ENCODE measurements at places on chromosomes 11 and 22.

GRCh38 chr11:41309716-41310115 is 149.7 kb downstream of the LRRC4C start:
- DNase-seq, result no peak

DNA sequence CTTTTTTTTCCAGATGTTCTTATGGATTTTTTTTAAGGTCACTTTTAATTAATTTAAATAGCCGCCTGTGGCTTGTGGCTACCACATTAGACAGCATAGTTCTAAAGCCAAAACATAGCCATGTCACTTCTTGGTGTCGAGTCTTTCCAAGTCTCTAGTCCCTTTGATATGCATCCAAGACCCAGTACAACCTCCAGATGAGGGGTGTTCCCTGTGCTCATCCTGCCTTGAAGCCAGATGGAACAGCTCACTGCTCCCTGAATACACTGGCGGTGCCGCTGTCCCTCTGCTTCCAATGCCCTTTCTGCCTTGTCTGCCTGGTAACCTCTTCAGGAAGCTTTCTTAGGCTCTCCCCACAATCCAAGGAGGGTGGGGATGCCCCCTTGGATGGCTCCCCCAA is 338.0 kb downstream of the TENM4 start:
- DNase-seq, result no peak

- DNase-seq, result no peak
Measured at GRCh38 chr11:40924915-40925314, 534.5 kb downstream of the LRRC4C start.

GRCh38 chr11:11262171-11262920 is 90.7 kb downstream of the CSNK2A3 start:
- DNase-seq, result no peak

DNA sequence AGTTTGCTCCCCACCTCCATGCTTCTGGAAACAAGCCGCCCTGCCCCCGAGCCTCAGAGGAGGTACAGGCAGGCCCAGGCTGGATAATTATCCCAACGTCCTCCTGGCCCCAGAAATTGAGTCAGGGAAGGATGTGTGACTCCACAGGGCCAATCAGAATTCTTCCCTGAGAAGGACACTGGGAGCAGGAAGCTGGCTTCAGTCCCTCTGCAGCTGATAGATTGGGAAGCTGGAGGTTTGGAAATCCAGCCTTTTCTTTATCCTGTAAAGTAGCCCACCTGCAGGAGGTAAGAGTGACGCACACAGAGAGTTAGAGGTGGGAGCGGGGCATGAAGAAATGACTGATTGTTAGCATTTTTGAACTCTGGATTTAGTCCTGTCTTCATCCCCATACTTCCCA is 97.5 kb upstream of the CD82 start:
- DNase-seq, result no peak

DNA sequence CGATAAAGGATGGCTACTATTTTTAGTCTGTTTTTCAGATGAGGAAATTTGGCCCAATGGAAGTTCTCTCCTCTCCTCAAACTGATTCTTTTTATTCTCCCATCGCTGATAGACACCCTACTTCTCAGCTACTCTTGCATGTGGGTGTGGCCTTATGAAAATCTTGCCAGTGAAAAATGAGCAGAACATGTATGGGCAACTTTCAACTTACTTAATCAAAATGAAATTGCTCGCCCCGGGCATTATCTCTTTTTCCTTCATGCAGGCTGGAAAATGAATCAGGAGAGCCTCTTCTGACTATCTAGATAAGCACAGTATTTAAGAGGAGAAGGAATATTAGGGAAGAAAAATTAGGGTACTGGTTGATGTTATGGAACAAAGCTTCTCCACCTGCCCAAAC is 2354.7 kb upstream of the RAG2 start:
- no peak for DNase-seq

DNA sequence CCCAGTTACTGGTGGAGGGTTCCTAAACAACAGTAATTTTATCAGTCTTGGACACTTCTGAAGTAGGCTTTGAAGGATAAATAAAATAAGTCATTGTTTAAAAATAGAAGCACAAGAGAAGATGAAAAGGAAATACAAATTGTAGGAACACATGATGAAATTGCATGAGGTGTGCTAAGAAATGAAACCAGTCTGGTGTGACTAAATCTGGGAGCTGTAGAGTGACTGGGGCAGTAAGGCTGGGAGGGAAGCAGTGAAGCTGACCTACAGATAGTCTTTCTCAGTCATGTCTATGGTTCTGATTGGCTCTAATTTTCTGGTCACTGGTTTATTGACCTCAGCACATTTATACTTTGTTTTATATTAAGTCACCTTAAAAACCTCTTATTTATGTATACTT is 139.1 kb downstream of the SLC17A6 start:
- DNase-seq, result no peak

DNA sequence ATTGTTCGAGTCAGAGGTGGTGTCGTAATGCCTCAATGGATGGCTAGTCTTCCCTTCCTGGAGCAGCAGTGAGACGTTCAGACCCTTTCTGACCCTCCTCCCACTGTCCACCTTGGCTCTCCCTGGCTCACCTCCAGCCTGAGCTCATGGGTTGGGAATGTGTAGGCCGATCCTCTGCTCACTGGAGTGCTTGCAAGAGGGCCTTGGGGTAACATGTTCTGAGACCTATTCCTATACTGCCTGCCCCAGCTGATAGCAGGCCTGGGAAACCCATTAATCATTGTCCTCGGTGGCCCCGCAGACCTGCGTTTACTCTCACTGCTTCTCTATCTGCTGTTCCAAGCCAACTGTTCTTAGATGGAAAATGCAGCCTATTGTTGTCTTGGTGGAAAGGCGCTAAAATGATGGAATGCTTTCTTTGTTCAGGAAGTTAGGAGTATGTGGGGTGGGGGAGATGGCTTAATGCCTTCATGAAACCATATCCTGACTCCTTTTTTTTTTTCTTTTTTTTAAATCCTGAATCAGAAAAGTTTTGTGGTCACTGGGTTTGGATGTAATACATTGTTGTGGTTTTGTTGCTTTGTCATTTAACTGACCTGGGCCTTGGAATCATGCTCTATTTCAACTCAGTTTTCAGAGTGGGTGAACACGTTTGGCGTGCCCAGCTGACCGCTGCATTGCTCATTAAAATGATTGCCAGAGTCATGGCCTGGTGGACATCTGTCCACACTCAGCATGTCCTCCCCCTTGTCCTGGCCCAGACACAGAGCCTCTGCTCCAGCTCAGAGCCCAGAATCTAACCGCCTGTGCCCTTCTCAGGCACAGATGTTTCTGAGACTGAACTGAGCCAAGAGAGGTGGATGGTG is 72.5 kb downstream of the MICAL2 start:
- DNase-seq, result no peak

DNA sequence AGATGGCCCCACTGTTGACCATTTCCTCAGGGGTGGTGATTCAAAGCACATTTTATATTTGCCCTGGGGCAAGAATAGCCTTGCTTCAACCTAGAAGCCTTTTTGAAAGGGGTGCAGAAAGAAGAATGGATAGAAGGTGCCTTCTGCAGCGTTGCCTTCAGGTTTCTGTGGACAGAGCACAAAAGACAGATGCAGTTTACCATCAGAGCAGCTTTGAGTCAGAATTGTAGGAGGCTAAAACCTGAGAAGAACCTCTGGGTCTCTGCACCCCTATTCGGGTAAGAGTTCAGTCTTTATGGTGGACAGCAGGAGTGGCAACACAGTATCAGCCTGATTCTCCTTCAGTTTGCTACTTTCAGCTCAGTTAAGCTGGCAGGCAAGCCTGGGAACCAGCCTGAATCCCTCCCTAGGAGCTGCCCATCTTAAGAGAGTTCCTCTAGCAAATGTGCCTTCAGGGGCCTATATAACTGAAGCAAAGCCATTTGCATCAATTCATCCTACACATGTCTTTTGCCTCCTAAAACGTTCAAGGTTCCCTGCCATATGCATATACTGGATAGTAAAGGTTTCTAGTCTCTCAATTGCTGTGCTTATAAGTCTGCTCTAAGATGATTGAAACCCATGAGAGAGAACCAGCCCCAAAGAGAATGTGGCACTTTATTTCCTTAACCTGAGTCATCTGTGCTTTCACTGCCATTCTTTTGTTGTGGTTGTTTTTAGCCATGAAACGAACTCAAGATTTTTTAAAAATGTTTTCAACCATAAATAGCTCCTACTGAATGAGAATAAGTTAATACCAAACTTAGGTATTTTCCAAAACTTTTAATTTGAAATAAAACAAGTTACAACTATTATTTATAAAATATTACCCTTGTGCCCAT is 123.0 kb downstream of the TRIM44 start:
- DNase-seq, result no peak

DNA sequence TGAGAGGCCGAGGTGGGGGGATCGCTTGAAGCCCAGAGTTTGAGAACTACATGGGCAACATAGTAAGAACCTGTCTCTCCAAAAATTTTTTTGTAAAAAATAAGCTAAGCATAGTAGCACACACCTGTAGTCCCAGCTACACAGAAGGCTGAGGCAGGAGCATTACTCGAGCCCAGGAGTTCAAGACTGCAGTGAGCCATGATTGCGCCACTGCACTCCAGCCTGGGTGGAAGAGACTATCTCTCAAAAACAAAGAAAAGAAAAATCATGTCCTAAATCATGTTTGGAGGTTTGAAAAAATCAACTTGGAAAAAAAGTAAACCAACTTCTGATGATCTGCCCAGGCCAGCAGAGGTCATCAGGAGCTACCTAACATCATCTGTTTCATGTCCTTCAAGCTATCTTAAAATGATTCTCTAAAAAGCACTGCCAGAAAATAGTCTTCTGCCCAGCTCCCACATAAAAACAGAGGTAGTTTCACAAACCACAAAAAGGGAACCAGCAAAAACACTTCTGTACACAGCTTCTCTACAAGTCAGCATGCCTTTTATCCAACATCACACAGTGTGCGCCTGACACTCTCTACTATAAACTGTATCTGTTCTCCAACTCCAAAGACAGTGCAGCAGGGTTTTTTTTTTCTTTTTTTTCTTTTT is 165.0 kb downstream of the SOX6 start:
- no peak for DNase-seq

GRCh38 chr22:39416319-39416718 is 16.7 kb downstream of the TAB1 start:
- DNase-seq, result no peak

DNA sequence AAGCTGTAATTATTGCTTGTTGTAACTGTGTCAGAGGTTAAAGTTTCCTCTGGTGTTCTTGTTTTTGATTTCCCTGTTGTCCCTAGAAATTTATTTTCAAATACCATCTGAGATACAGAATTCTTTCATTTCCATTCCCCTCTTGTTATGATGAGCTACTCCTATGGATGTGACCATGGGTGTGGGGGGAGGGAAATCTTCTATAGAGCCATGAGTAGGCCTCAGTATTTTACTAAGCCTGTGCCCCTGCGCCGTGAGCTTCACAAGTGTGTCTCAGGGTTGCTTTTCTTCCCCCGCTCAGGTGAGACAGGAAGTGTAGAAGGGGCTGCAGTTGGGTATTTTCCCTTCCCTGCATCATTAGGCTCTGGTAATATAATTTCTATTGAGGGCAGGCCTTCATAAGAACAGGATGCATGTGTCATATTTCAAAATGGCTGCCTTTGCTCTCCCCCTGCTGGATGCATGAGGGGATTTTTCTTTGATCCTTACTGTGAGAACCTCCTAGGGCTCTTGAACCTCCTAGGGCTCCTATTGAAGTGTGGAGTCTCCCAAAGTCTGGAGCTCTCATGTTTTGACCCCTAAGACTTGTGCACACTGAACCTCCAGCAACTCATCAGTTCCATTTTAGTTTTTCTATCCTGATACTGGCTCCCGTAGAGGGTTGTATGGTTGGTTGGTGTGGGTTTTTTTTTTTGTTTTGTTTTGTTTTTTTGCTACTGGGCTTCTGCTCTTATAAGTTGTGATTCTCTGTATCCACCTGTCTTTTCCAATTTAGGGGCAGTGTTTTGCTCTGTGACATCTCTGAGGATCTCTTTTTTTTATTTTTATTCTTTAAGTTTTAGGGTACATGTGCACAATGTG is 658.2 kb downstream of the NTM start:
- DNase-seq, result no peak

- no peak for DNase-seq
Measured at GRCh38 chr11:92111287-92111686, 113.3 kb upstream of the FAT3 start.

GRCh38 chr22:21451545-21452520 is 15.4 kb upstream of the TMEM191C start:
- no peak for DNase-seq

- DNase-seq, result no peak
Measured at GRCh38 chr22:21791635-21792625, 56.3 kb upstream of the YPEL1 start.

- DNase-seq, result no peak
Measured at GRCh38 chr11:2812371-2812991, 73.1 kb downstream of the CDKN1C start.

DNA sequence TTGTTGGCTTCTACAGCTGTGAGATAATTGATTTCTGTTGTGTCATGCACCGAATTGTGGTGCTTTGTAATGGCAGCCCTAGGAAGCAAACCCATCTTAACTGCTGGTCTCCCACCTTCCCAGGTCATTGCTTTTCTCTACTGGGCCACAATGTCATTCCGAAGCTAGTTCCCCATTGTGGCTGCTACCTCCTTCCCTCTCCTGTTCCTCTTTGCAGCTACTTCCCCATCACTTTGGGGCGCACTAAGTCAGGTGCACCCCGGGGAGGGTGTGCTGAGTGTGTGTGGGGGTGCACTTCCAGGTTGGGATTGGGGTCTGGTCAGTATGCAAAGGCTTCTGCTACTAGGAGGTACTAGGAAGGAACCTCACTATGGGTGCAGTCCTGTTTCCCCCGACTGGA is 109.3 kb downstream of the ST3GAL4 start:
- DNase-seq, result no peak

DNA sequence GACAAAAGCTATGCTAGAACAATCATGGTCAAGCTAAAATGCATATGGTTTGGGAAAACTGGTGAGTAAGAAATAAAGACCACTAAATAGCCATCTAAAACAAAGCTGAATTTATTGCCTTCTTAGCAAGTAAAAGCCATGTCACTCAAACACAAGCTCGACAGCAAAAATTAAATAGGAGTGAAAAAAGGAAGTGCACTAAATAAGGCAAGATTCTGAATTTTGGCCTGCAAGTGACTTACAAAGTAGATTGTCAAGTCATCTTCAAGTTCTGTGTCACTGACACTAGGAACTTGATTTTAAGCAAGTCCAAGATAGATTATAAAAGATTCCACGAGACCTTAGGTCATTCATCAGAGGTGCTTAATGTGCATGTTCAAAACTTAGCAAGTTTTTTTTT is 27.4 kb downstream of the TUG1 start:
- DNase-seq, result no peak

Measured in frontal cortex (tissue), 4 donors.